ENCODE measurements at places on chromosomes 6 and 20. TPM values are rescaled to one million over a fixed set of nuclear protein-coding genes. Genes with fewer than 3 reads are reported as not detected.
A peak's percentile ranks its signal among the peaks of the same experiment; 100 is the strongest.

DNA sequence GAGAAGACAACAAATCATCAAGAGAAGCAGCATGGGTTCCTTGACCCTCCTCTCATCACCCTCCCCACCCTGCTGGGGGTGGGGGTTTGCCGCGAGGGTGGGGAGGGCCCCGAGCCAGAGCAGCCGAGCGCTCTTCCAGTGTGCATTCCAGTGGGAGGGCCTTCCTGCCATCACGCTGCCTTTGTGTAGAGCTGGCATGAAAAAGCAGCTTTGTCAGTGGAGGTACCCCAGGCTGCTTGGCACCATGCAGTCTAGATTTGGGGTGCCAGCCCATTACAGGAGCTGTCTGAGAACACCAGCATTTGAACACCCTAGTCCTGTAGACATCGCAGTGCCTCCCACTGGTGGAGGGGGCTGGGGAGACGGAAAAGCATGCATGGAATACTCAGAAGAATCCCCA lies 12.2 kb downstream of the BAK1 start:
- no peak for DNase-seq

DNA sequence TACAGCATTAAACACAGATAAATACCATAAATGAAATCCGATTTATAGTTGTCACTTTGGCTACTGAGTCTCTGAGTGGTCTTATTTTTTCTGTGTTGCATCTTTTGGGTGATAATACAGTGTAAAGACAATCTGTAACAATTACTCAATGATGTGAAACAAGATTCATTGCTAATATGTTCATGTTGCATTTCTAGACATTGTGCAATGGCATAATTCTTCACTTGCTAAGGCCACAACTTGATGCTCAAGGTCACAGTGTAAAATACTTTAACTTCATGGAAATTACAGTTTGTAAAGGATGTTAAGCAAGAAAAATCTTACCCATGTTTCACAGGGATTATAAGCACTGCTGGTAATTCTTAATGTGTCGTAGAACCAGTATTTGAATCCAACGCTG lies 74.9 kb upstream of the SMLR1 start:
- DNase-seq: no peak

- no peak for DNase-seq
Measured at GRCh38 chr6:121595646-121596045, 160.2 kb downstream of the GJA1 start.

GRCh38 chr20:7285918-7286556 lies 518.6 kb downstream of the BMP2 start:
- peak; percentile 59 for DNase-seq

The OLIG3 gene
- not detected for total RNA-seq

The CLPSL1 gene
- total RNA-seq: not detected

The C20orf144 gene
- 0.11 TPM for total RNA-seq

The AKIRIN2 gene
- total RNA-seq: 20.3 TPM
